ENCODE measurements at places on chromosomes 4 and X.

DNA sequence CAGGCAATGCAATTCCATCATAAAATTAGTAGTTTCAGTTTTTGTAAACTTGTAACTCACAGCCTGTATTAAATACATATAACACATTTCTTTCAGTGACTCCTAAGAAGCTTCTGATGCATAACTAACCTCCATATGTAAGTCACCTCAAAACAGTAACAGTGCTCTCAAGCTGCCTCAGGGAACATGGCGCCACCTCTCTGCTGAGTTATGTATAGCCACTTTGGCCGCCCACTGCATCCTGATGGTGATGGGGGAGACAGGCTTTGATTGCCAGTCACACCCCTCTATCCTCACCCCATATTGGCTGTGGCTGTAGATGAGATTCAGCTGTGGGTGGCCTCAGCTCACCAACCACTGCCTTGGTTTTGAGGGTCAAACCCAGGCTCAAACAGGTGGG lies 54.3 kb downstream of the LRBA start:
- DNase-seq = no peak

DNA sequence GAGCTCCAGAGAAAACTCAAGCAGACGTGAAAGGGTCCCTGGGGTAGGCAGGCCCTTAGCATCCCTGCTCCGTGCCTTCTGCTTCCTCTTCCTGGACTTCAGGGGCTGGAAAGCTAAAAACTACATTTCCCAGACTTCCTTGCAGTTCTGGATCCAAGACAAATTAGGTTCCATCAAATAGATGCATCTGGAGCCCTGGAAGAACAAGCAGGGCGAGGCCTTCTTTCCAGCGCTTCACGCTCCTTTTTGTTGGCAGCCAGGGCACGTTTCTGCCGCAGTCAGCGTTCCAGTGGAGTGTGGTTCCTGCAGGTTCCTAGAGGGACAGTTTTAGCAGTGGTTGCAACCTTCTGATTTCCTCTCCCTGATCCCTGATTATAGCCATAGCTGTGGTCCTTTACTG lies 53.6 kb upstream of the MSX1 start:
- DNase-seq = no peak

- no peak for DNase-seq
Measured at GRCh38 chr4:103098341-103098740, 1.3 kb downstream of the BDH2 start.

- DNase-seq = no peak
Measured at GRCh38 chr4:168572002-168572401, 75.2 kb downstream of the PALLD start.

DNA sequence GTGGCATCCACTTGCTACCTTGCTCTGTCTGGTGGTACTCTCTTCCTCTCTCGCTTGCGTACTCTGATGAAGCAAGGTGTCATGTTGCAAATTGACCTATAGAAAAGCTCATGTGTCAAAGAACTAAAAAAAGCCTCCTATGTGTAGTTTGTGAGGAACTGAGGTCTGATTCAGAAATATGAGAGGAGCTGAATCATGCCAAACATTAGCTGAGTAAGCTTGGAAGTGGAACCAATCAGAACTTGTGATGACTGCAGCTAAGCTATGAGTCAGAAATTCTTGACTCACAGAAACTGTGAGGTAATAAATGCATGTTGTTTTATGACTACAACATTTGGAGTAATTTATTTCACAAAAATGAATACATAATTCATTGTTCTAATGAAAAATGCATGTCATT lies 2138.8 kb downstream of the PCDH7 start:
- DNase-seq = no peak

GRCh38 chr4:5882947-5883346 lies 9.9 kb downstream of the CRMP1 start:
- no peak for DNase-seq

DNA sequence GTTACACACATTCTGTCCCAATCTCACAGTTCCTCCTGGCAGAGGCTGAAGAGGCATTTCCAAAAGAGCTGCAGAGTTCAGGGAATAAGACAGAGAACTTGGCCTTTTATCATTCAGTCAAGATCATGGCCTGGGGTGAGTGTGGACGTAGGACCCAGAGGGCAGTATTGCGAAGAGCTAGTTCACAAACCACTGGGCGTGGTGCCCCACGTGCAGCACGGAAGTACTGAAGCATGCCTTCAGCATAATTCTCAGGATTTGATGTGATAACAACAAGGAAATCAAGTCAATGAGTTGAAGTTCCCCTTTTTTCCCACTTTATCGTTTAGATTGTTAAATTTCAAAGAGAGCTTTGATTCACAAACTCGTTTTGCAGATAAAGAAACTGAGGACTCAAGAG lies 117.7 kb downstream of the RELL1 start:
- no peak for DNase-seq

DNA sequence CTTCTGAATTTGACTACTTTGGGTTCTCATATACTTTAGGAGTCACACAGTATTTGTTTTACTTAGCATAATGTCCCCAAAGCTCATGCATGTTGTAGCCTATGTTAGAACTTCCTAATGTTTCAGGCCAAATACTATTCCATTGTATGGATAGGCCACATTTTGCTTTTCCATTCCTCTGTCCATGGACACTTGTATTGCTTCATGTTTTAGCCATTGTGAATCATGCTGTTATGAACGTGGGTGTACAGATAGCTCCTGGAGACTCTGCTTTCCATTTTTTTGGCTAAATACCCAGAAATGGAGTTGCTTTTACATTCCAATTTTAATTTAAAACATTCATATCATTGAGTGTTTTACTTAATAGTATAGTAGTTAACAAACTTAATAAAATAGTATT lies 54.5 kb downstream of the HTT start:
- no peak for DNase-seq

DNA sequence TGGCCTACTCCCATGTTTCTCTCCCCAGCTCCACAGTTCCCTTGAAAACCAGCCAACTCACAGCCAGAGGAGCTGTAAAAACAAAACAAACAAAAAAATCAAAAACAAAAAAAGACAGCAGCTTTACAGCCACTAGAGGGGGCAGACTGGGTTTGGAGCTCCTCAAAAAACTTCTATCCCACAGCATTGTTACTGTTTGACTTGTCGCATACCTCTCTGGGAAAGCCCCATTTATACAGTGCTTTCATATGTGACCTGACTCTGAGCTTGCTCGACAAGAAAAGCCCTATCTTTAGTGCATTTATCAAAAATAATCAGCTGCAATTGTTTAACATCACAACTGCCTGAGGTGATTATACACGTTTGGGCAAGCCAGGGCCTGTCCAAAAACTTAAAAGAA lies 21.6 kb downstream of the TSPAN6 start:
- DNase-seq = no peak

DNA sequence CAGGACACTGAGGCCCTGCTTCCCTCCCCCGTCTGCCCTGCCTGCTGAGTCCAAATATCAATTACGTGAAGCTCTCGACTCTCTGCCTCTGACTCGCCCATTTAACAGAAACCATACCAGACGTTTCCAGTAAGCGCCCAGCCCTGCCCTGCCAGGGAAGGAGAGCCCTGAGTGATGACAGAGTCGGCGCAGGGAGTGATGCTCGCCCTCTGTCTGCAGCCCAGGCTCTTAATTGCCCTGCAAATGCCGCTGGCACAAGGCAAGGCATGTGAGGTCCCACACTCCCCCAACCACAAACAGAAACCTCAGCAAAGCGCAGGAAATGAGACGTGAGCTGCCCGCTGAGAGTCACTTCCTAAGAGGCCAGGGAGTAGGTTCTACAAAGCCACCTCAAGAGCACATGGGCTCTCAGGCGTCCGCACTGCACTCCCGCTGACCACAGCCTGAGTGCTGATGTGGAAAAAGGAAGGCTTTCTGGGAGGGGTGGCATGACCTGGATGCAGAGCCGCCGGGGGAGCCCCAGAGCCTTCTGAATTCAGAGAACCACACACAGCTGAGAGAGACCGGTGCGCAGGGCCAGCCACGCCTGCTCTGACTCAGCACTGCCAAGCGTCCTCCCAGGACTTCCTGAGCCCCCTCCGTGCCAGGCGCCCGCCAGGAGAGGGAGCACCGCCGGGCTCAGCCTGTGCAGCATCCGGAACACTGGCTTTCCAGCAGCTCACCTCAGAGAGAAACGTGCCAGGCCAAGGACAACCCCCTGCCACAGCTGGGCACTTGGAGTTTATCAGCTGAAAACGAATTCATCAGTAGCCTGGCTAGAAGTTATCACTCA lies 5.3 kb downstream of the ZFYVE28 start:
- DNase-seq = peak; percentile 92

DNA sequence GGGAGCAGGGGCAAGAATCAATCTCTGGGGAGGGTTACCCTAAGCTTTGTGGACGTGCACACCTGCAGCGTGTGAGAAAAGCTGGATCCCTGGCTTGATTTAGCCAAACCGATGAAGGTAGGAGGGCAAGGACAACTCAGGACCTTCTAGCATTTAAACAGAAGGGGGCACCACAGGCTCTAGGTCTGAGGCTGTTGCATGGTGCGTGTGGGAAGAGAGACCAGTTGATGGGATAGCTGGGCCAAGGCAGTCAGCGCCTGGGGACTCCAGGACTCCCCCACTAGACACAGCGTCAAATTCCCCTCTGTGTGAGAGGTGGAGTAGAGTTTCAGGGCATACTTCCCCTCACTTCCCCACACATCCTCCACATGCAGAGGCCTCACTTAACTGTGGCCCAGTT lies 4.3 kb downstream of the GABRQ start:
- DNase-seq = no peak

GRCh38 chr4:169811476-169811875 lies 53.7 kb upstream of the HPF1 start:
- no peak for DNase-seq

- no peak for DNase-seq
Measured at GRCh38 chr4:19298998-19299397, 952.7 kb upstream of the SLIT2 start.

- no peak for DNase-seq
Measured at GRCh38 chr4:36651253-36651652, 369.8 kb downstream of the DTHD1 start.

DNA sequence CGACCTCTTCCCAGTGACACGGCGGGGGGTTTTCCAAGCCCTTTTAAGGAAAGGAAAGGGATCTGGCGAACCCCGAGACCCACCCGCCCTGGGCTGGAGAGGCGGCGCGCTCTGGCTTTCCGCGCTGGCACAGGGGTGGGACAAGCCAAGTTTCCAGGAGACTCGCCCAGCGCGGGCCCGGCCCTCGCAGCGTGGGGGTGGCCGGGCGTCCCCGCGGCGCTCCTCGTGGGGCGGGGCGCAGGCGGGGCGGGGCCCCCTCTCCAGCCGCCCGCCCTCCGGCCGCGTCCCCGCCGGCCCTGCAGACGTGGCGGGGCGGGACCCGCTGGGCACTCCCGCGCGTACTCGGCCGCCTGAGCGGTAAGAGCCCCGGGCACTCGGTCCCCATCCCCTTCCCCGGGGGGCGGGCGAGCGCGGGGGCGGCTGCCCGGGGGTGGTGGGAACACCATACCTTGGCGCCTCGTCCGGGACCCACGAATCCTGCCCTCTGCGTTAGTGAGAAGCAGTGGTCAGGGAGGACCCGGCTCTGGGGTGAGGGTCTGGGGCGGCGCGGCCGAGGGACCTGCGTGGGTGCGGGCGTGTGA lies at the start of gene FAM114A1:
TSS of gene FAM114A1 (plus strand) at position 329 of the 581 bp plus-strand sequence. CDS start 10,273 bp downstream, outside the sequence.
- peak; percentile 70 for DNase-seq

- no peak for DNase-seq
Measured at GRCh38 chr4:8857766-8858700, 13.6 kb downstream of the HMX1 start.

- no peak for DNase-seq
Measured at GRCh38 chr4:19783667-19784223, 468.0 kb upstream of the SLIT2 start.

- DNase-seq = no peak
Measured at GRCh38 chrX:39796856-39797255, 300.9 kb downstream of the BCOR start.

DNA sequence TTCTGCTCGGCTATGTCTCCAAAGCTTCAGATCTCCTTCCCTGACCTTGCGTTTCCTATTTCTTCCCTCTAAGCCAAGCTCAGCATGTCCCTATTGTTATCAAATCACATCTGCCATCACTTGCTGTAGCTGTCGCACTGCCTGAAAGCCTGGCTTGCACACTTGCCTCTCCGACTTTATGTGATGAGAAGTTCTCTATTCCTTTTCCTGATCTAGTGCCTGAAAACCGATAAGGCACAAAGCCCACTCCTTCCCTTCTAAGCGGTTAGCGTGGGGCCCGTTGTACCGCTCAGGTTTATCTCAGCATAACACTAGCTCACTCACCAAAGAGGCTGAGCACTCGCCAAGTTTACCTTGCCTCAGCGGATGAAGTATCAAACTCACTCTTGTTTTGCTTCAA lies 816 bp downstream of the NMU start:
- DNase-seq = peak; percentile 79

- no peak for DNase-seq
Measured at GRCh38 chr4:165027762-165028402, 3.9 kb upstream of the TRIM60 start.

DNA sequence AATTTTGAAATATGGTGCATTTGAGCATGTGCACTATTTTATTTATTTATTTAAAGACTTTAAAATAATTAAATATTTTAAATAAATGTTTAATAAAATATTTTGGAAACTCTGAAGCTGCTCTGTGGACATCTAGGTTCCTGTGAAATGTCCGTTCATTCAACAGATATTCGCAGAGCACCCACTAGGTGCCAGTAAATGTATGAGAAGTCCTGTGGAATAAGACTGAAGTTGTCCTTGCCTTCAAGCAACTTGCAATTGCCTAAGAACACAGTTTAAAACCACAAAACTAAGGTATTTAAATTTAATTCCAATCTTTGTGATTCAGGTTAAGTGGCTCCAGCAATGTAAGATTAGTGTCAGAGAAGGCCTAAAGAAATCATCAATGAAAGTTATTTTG lies 306.7 kb downstream of the GBA3 start:
- peak; percentile 1 for DNase-seq

- no peak for DNase-seq
Measured at GRCh38 chrX:1661922-1662221, 47.0 kb downstream of the ASMT start.

- no peak for DNase-seq
Measured at GRCh38 chr4:105633241-105633640, 75.2 kb downstream of the INTS12 start.

GRCh38 chrX:6644411-6644810 lies 109.5 kb upstream of the VCX3A start:
- peak; percentile 28 for DNase-seq

DNA sequence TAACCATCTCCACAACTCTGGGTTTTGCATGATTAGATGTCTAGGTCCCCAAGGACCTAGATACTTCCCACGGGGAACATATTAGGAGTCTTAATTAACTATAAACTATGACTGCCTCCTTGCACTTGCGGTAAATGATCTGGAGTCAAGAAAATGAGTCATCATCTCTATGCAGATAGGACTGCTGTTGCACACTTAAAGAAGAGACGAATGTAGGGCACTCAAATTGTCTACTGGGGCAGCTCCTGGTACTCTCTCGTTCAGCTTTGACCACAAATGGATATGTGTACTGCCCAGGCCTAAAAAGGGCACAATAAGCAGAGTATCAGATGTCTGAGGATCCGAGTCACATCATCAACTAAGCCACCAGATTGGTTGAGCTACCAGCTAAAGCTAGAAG lies 1783.4 kb upstream of the AGA start:
- no peak for DNase-seq
